ENCODE measurements at places on chromosomes 1 and 21.
A peak's percentile ranks its signal among the peaks of the same experiment; 100 is the strongest.

DNA sequence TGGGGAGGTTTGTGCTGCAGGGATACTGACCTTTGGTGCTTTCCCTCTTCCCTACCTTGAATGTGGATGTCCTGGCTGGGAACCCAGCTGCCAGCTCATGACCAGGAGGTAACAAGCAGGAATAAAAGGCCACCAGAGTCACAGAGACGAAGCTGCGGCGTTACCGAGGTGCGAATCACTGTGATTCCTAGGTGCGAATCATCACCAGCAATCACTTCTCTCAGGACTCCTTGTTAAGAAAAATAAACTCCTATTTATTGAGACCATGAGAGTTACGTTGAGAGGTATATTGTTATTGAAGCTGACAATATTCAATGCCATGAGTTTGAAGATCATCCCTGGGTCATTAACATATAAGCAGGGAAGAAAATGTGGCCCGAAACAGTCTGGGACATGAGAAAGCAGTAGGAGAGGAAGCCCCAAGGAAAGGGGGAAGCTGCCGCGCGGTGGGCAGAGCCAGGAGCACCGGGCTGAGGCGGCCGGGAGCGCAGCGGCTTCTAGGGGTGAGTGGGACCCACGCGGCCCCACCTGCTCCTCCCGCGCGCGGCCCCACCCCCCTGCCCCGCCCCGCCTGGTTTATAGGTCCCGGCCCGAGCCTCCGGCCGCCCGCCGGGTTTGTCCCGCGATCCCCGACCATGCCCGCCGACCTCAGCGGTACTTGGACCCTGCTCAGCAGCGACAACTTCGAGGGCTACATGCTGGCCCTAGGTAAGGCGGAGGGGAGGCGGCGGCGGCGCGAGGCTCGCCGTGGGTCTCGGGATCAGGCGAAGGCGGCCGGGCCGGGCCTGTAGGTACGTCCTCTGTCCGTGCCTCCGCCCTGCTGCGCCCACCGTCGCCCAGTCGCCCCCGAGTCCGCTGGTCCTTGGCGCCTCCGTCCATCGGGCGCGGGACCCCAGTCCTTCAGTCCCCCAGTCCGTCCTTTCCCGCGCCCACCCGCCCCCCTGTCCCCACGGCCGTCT lies at the start of gene RBP7:
RBP7 (plus strand) TSS at position 605 of the 959 bp plus-strand sequence; CDS start at position 636, 31 bp downstream.
- DNase-seq, result peak; percentile 66

- DNase-seq, result no peak
Observed at GRCh38 chr1:5265438-5266075, 611.1 kb downstream of the AJAP1 start.

DNA sequence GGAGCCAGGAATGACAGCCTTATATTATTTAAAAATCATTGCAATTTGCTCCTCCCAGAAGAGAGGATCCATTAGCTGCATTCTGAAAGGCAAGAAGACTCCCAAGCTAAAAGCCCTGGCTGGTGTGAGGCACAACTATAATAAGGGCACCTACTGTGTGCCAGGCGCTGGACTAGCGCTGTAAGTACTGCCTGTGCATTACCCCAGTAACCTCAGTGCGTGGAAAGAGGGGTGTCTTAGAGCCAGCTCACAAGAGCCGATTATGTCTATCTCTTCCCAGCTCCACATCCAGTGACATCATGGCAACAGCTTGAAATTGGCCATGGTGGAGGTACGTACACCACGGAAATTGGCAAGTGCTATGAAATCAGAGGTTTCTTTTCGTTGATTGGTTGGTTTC lies 141.7 kb upstream of the IRF2BP2 start:
- no peak for DNase-seq

DNA sequence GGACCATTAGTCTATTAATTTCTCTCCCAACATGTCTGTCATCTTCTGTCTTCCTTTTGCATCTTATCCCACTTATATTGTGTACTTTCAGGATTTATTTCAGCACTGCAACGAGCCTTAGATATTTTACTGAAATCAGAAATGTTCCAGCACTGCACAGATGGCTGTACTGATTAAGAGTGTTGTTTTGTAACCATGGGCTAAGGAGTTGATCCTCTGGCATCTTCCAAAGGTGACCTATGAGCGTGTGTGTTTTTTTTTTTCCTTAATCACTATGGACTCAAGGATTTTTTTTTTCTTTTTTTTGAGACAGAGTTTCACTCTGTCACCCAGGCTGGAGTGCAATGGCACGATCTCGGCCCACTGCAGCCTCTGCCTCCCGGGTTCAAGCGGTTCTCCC lies 7.1 kb upstream of the DDX59 start:
- DNase-seq, result no peak

DNA sequence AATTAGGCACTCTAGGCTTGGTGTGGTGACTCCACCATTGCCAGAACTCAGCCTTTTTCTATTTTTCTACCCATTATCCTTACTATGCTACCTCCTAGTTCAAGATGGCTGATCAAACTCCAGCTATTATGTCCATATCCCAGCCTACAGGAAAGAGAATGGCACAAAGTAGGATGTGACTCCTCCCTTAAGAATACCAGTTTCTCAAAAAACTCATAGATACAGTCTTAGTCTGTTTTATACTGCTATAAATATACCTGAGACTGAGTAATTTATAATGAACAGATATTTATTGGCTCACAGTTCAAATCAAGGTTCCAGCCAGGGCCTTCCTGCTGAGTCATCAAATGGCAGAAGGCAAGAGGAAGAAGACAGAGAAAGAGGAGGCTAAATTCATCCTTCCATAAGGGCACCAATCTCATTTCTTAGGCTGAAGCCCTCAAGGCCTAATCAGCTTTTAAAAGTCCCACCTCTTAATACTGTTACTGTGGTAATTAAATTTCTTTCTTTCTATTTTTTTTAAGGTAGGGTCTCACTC lies 542.8 kb upstream of the BEND5 start:
- DNase-seq, result no peak

- no peak for DNase-seq
Observed at GRCh38 chr21:38825921-38826320, 20.2 kb downstream of the ETS2 start.

GRCh38 chr1:203462878-203463277 lies 12.7 kb upstream of the PRELP start:
- no peak for DNase-seq

DNA sequence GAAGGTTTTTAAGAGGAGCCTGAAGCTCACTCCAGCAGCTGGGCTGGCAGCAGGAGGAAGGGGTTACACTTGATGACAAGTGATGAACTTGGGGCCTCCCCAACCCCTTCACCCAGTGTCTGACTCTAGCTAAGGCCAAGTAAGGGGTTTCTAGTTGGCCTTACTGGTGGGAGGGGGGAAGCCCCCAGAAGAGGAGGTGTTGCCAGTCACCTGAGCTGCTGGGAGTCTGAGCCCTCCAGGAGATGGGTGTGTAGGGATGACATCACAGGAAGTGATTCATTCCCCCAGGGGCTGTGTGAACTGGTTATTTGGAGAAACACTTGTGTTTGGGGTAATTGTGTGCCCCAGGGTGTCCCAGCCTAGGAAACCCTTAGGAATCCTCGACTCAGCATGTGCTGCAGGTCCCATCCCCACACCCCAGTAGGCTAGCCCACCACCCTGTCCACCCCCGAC lies 3.1 kb downstream of the PADI1 start:
- DNase-seq, result no peak

GRCh38 chr1:182556279-182556678 lies 32.8 kb downstream of the RNASEL start:
- DNase-seq, result no peak

- no peak for DNase-seq
Observed at GRCh38 chr1:38098101-38098847, 51.7 kb upstream of the POU3F1 start.

- no peak for DNase-seq
Observed at GRCh38 chr1:2451741-2452140, 24.3 kb upstream of the PLCH2 start.

DNA sequence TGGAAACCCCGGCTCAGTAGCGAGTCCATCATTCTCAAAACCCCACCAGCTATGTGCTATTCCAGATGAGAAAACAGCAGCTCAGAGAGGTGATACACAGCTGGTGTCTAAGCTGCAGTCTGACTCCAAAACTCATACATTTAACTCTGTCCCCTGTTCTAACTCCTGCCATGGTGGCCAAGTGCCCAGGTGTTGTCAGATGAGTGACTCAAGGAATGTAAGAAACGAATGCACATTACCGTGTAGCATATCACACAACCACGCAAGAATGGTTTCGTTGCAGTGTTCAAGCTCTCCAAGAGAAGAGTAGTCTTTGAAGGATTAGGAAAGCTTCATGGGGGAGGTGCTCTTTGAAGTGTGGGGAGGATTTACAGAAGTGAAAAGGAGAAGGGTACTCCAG lies 4.7 kb upstream of the XKR8 start:
- no peak for DNase-seq

GRCh38 chr1:119715542-119715941 lies 3.8 kb downstream of the PHGDH start:
- DNase-seq, result no peak

GRCh38 chr1:34591751-34592629 lies 162.9 kb upstream of the GJB5 start:
- no peak for DNase-seq

GRCh38 chr1:185229981-185230380 lies 73.0 kb downstream of the SWT1 start:
- DNase-seq, result no peak

GRCh38 chr1:180168786-180169639 lies 14.3 kb downstream of the QSOX1 start:
- DNase-seq, result peak; percentile 60

- peak; percentile 77 for DNase-seq
Observed at GRCh38 chr1:206663832-206664652, 20.7 kb upstream of the MAPKAPK2 start.

DNA sequence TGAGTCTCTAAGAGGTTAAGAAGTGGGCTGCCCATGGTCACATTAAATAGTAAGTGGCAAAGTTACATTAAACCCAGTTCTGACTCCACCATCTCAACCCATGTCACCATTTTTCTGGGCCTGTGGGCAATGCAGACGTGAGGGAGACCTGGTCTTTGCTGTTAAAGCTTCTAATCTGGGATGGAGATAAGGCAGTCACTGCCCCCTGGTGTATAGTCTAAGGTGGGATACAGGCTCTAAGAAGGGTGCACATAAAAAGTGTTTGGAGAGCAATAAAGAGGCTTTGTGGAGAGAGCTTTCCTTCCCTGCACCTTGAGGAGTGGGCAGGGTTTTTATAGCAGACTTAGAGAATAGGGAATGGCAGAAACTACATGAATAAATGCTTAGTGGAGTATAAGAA lies 141.3 kb downstream of the ROR1 start:
- DNase-seq, result no peak

GRCh38 chr1:192045131-192045530 lies 113.1 kb upstream of the RGS18 start:
- DNase-seq, result no peak

- DNase-seq, result no peak
Observed at GRCh38 chr1:176471338-176472121, 8.6 kb downstream of the PAPPA2 start.

- no peak for DNase-seq
Observed at GRCh38 chr1:161914595-161914994, 109.1 kb downstream of the OLFML2B start.

- DNase-seq, result no peak
Observed at GRCh38 chr1:5982868-5983267, 9.4 kb downstream of the NPHP4 start.

- DNase-seq, result peak; percentile 36
Observed at GRCh38 chr1:109634771-109635750, 15.4 kb downstream of the AMPD2 start.

GRCh38 chr1:231075497-231075896 lies 35.4 kb upstream of the FAM89A start:
- no peak for DNase-seq
